ENCODE measurements at places on chromosomes 16 and 17. TPM values are rescaled to one million over a fixed set of nuclear protein-coding genes. Genes with fewer than 3 reads are reported as not detected.

CLEC10A gene
- not detected for total RNA-seq

PRPSAP1 gene
- 37.9 TPM for total RNA-seq

KRTAP9-4 gene
- not detected for total RNA-seq

GUCY2D gene
- not detected for total RNA-seq

C17orf107 gene
- total RNA-seq = not detected

EFNB3 gene
- total RNA-seq = 0.33 TPM

KRTAP3-1 gene
- total RNA-seq = not detected

KRTAP1-1 gene
- total RNA-seq = not detected

KRT23 gene
- total RNA-seq = not detected

TMEM11 gene
- total RNA-seq = 24.7 TPM

SDR42E2 gene
- not detected for total RNA-seq

RSKR gene
- 6.7 TPM for total RNA-seq

TMEM106A gene
- 4.4 TPM for total RNA-seq

HSPB9 gene
- not detected for total RNA-seq

HIGD1B gene
- total RNA-seq = not detected

CD300H gene
- total RNA-seq = not detected

SLC5A11 gene
- under 0.01 TPM for total RNA-seq

PPP1R27 gene
- not detected for total RNA-seq

KRTAP4-3 gene
- not detected for total RNA-seq

IL4R gene
- 17.6 TPM for total RNA-seq

LASP1 gene
- 78.8 TPM for total RNA-seq

ADAMTS18 gene
- not detected for total RNA-seq

TBC1D26 gene
- total RNA-seq = under 0.01 TPM

COX6A2 gene
- not detected for total RNA-seq

WNT3 gene
- 0.67 TPM for total RNA-seq

TXNDC11 gene
- 31.0 TPM for total RNA-seq

PHAF1 gene
- total RNA-seq = 16.4 TPM

ZNF624 gene
- 4.0 TPM for total RNA-seq

C17orf100 gene
- total RNA-seq = 0.15 TPM

CD300LB gene
- not detected for total RNA-seq

TBX2 gene
- 25.5 TPM for total RNA-seq

MKS1 gene
- 15.1 TPM for total RNA-seq

GCGR gene
- total RNA-seq = not detected

TAT gene
- total RNA-seq = not detected

MLLT6 gene
- total RNA-seq = 22.4 TPM

ACAP1 gene
- total RNA-seq = not detected

C16orf95 gene
- 4.5 TPM for total RNA-seq

GDPD1 gene
- total RNA-seq = 2.6 TPM

ITGB4 gene
- under 0.01 TPM for total RNA-seq

P2RX1 gene
- total RNA-seq = not detected

XAF1 gene
- 162 TPM for total RNA-seq

SALL1 gene
- total RNA-seq = not detected

PITPNM3 gene
- 0.77 TPM for total RNA-seq

NHLRC4 gene
- 2.9 TPM for total RNA-seq

BLMH gene
- 31.3 TPM for total RNA-seq

IL17C gene
- not detected for total RNA-seq

CMTM1 gene
- 3.3 TPM for total RNA-seq

SP6 gene
- total RNA-seq = under 0.01 TPM

PLXDC1 gene
- total RNA-seq = 0.34 TPM

MT1A gene
- 7.9 TPM for total RNA-seq

HNF1B gene
- not detected for total RNA-seq

SLC16A5 gene
- 12.0 TPM for total RNA-seq

MAPT gene
- total RNA-seq = 3.6 TPM

MARVELD3 gene
- not detected for total RNA-seq

WRAP53 gene
- total RNA-seq = 8.6 TPM

CDH11 gene
- 18.9 TPM for total RNA-seq

C1QTNF1 gene
- total RNA-seq = 14.3 TPM

HOXB4 gene
- not detected for total RNA-seq

WNK4 gene
- not detected for total RNA-seq

Data from melanocyte of skin (primary cell).